A549 (cell line): ENCODE measurements at places on chromosomes 6 and 20.

DNA sequence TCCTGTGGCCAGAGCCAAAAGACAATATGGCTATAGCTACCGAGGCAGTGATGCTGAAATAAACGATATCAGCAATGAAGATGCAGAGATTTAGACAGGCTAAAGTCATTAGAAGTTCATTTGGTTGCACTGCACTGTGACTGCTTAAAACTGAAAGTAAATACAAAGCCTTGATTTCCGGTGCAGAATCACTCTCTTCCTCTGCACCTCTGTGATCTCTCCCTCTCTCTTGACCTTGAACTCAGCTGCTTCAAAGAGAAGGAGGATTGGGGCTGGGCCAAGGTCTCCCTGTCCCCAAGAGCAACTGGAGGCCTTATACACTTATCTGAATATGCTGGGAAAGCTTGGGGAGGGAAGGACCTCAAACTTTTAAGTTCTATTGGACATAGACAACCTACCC is 34.6 kb upstream of the SPACA1 start:
- DNase-seq: no peak

- DNase-seq: no peak
Measured at GRCh38 chr6:18276610-18277236, 12.4 kb upstream of the DEK start.

DNA sequence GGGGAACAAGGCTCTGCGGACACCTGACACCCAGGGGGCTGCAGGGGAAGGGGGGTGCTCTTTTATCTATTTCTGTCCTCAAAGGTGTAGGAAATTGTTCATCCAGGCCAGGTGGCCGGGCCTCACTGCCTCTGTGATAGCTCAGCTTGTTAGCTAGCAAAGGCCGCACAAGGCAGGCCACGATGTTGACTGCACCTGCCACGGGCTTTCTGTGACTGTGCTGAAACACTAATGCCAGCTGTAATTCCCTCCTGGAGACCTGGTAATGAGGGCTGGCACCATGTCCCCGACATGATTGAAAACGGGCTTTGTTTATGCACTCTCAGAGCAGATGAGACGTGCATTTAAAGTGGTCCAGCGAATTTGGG is 61.4 kb upstream of the APCDD1L start:
- DNase-seq: no peak

DNA sequence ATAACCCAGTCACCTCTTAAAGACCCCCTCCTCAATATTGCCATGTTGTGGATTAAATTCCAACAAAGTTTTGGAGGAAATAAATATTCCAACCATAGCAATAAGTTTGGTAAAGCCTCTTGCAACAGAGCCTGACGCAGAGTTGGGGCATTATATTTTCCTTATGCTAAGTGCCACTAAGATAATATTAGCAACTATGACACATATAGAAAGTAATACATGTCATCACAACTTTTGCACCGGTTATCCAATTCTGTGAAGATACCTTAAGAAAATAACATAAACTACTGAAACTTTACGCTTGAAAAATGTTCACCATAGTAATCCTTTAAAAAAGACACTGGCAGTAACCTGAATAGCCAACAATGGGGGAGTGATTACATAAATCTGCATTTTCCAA is 52.2 kb upstream of the TRERF1 start:
- no peak for DNase-seq

GRCh38 chr6:10424040-10424439 is 9.2 kb upstream of the TFAP2A start:
- DNase-seq: no peak

DNA sequence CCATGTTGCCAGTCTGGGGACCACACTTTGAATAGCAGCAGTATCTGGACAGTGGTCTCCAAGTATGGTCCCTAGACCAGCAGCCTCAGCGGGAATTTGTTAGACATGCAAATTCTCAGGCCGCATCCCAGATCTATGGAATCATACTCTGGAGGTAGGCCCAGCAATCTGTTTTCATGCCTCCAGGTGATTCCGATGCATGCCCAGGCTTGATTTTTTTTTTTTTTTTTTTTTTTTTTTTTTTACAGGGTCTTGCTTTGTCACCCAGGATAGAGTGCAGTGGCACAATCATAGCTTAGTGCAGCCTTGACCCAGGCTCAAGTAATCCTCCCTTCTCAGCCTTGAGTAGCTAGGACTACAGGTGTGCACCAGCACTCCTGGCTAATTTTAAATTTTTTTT is 682 bp upstream of the SLA2 start:
- no peak for DNase-seq

- no peak for DNase-seq
Measured at GRCh38 chr6:146937316-146937715, 266.9 kb upstream of the STXBP5 start.

DNA sequence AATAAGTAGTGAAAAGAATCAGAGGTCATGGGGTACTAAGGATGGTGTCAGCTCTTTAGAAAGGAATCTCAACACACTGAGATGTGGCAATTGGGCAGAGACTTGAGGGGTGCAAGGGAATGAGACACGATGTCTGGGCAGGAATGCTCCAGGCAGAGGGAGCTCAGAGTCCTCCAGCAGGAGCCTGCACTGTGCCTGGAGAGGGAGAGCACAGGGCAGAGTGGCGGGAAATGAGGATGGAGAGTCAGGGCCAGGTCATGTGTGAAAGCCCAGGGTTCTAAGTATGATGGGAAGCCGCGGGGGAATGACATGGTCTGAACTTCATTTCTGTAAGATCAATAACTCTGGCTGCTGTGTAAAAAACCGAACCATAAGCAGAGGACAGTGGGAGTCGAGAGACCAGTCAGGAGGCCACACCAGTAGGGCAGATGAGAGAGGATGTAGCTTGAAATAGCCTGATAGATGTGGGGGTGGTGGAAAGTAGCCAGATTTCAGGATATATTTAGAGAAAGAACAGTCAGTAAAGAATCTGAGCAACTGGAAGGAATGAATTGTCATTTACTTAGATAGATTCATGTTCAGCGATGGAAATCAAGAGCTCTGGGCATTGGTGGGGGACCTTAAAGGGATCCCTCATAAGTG is 133.4 kb upstream of the DTNBP1 start:
- no peak for DNase-seq

- no peak for DNase-seq
Measured at GRCh38 chr6:12884983-12885382, 168.4 kb downstream of the PHACTR1 start.

DNA sequence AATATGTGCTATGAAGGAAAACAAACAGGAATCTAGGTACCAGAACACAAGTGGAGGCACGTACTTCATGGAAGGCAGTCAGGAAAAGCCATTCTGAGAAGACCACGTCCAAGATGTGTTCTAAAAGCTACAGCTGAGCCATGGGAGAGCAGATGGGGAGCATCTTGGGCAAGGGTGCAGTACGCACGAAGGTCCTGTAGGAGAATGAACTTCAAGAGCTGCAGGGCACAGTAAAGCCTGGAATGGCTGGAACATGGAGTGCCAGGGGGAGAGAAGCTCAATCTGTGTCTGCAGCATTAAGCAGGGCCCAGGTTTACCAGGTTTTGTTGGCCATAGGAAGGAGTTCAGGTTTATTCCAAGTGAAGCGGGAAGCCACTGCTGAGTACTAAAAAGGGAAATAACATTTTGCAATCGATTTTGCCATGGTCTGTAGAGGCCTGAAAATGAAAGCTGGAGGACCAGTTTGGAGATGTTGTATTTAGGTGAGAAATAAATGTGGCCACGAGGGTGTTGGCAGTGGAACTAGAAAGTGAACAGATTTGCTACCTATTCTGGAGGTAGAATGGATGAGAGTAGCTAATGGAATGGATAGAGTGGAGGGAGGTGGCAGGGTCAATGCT is 29.9 kb downstream of the ADTRP start:
- DNase-seq: no peak

DNA sequence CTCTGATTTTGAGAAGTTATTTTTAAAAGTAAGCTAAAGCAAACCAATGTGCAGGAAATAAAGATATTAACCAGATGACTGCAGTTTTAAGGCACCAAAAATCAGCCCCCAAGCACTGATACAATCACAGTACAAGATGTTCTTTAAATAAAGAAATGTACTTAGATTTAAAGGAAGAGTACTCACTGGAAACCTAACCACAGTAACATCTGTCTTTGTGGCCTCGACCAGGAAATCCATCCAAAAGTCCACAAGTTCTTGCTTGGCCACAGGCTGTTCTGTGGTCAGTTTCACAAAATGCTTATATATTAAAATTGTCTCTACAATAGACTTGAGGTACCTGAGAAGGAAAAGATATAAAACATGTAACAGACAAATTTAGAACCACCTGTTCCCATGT is 105.9 kb upstream of the MAP7 start:
- no peak for DNase-seq

- no peak for DNase-seq
Measured at GRCh38 chr6:132811276-132811675, 3.1 kb upstream of the RPS12 start.

DNA sequence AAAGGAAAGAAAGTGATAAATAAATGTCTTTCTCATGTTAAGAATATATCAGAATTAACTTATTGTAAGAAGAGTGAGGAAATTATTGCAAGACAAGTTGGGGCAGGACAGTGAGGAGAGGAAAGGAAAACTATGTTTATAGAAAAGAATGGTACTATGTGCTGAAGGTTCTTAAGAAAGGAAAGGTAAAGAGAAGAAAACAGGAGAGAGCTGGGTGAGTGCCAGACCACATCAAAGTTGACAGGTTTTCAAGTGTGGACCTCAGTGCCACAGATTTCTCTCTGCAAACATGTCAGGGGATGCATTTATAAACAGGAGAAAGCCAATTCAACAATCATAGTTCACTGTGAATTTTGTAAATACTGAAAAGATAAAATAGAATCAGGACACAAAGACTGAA is 439.2 kb downstream of the PKHD1 start:
- DNase-seq: no peak

DNA sequence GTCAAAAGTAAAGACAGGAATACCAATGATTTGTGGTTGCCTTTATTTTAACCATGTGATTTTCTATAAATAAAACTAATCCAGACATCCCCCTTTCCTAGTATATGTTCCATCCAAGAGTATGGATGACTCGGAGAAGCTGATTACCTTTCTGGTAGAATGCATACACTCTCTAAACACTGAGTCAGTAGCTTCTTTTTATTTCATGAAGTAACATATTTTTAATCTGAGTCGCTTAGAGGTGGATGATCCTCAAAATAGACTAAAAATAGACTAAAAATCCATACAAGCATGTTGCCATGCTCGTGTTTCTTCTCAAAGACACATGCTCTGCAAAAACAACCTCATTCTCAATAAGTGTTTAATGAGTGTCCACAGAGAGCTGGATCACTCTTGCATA is 263.7 kb downstream of the COL12A1 start:
- DNase-seq: no peak

- DNase-seq: no peak
Measured at GRCh38 chr6:53925891-53926290, 131.1 kb downstream of the LRRC1 start.

DNA sequence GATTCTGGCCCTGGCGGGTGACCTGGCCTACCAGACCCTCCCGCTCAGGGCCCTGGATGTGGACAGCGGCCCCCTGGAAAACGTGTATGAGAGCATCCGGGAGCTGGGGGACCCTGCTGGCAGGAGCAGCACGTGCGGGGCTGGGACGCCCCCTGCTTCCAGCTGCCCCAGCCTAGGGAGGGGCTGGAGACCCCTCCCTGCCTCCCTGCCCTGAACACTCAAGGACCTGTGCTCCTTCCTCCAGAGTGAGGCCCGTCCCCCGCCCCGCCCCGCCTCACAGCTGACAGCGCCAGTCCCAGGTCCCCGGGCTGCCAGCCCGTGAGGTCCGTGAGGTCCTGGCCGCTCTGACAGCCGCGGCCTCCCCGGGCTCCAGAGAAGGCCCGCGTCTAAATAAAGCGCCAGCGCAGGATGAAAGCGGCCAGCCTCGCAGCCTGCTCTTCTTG is 868 bp upstream of the SLC2A4RG start:
- DNase-seq: no peak

GRCh38 chr20:31580706-31581105 is 24.4 kb upstream of the ID1 start:
- no peak for DNase-seq

DNA sequence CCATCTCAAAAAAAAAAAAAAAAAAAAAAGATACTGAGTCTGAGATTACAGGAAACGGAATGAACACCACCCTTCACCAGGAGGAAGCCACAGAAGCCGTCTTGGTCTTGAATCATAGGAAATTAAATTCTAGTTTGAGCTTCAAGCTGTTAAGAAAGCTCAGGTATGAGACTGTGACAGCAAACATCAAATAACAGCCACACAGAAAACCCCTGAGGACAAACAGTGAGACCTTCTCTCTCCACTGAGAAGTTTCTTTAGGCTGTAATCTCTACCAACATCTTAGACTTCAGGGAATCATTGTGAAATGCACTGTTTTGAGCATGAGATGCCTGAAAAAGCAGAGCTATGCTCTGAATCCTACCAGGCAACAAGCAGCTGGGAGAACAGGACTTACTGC is 30.8 kb downstream of the PDE10A start:
- no peak for DNase-seq

- DNase-seq: no peak
Measured at GRCh38 chr6:7041511-7042026, 66.2 kb upstream of the RREB1 start.

GRCh38 chr20:53602661-53603060 is 9.0 kb upstream of the ZNF217 start:
- no peak for DNase-seq

DNA sequence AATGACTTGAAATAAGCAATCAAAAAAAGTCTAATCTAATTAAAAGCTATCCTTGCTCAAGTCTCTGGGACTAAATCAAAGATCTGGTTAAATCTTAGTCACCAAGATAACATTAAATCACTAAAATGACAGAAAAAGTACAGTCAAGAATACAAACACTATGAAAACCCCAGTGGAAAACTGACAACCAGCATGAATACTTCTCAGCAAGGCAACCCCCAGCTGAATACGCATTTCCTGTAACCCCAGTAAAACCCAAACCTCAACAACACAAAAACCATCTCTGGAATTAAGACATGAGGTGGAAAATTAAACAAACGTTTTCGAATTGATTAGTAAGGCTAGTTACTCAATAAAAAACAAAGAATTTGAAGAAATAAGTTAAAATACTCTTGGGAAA is 23.7 kb upstream of the ZC3H12D start:
- no peak for DNase-seq

DNA sequence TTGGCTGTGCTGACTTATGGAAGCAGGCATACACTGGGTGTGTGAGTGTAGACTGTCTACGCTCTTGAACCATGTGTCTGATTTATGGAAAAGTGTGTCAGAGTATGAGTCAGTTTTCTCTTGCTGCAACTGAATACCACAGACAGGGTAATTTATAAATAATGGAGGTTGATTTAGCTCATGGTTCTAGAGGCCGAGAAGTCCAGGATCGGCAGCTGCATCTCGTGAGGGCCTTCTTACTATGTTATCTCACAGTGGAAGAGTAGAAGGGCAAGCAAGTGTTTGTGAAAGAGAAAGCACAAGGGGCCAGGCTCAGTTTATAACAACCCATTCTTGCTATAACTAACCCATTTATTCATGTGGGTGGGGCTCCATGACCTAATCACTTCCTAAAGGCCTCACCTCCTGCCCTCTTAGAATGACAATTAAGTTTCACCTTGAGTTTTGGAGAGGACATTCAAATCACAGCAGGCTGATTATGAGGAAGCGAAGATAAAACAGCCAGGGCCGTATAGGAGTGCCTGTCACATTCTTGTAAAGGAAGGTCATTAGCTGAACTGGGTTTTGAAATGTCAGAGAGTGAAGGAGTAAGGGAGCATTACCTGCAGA is 6.7 kb downstream of the GPR31 start:
- DNase-seq: no peak

- DNase-seq: no peak
Measured at GRCh38 chr20:4626228-4626627, 95.5 kb upstream of the PRND start.

GRCh38 chr6:44285552-44286284 is 15.5 kb downstream of the TMEM151B start:
- DNase-seq: no peak

GRCh38 chr20:57372581-57373350 is 18.4 kb upstream of the RBM38 start:
- DNase-seq: no peak
